Urothelium cell line (cell line): ENCODE measurements at places on chromosomes 1 and 21.

GRCh38 chr1:2471159-2471471, 5.0 kb upstream of the PLCH2 start:
- no peak for DNase-seq

- no peak for DNase-seq
Measured at GRCh38 chr1:182629499-182630096, 25.4 kb upstream of the RGS16 start.

GRCh38 chr1:178901482-178902125, 30.7 kb upstream of the ANGPTL1 start:
- no peak for DNase-seq

- no peak for DNase-seq
Measured at GRCh38 chr1:12106153-12106552, 43.0 kb downstream of the TNFRSF8 start.
